Stimulated activated CD4-positive, alpha-beta T cell treated with anti-CD3 and anti-CD28 coated beads, TNF-alpha, amount 100 ng/mL, for 24 hours (primary cell): ENCODE measurements at places on chromosomes 7 and 10.

- DNase-seq = no peak
These were observed 47.7 kb downstream of the NOC3L start for GRCh38 chr10:94315024-94315451.

GRCh38 chr10:124738441-124738840, 5.7 kb downstream of the FAM53B start:
- DNase-seq = no peak

DNA sequence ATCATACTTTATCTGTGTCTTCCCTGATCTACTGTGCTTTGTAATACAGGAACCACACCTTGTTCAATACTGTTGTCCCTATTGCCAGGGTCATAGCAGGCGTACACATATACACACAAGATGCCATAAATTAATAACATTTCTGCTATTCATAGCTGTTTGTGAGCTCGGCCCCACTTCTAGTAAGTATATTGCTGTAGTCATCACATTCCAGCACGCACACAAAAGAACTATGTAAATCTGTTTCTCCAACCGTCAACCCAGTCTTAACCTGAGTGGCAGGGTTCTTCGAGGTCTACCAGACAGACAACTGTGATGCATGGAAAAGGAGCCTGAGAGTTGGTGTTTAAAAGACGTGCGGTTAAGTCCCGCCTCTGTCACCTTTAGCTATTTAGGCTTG, 5.7 kb upstream of the CACNB2 start:
- DNase-seq = no peak

GRCh38 chr10:29688230-29688661, 53.5 kb upstream of the SVIL start:
- no peak for DNase-seq

GRCh38 chr10:110420401-110421193, 77.1 kb upstream of the DUSP5 start:
- DNase-seq = no peak

GRCh38 chr10:1126461-1126860, 70.3 kb downstream of the WDR37 start:
- DNase-seq = no peak

- DNase-seq = no peak
These were observed 19.8 kb downstream of the OR2F1 start for GRCh38 chr7:143974459-143974858.

GRCh38 chr10:43735907-43736306, 87.2 kb upstream of the ZNF32 start:
- DNase-seq = no peak

DNA sequence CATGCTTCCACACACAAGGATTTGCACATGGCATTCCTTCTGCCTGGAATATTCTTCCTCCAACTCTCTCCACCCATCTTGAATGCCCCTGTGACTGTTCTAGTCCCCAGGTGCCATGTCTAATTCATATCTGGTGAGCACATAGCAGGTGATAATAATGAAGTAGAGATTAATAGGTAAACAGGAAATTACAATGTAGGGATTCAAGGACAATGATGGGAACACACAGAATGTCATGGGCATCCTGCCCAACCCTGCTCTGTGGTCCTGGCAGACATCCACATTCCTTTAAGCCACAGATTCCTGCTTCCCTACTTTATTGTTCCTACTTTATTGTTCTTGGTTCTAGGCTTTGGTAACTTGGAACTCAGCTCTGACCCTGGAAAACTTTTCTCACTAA, 115.8 kb downstream of the THSD7A start:
- no peak for DNase-seq

GRCh38 chr7:21461282-21461681, 33.4 kb downstream of the SP4 start:
- no peak for DNase-seq

DNA sequence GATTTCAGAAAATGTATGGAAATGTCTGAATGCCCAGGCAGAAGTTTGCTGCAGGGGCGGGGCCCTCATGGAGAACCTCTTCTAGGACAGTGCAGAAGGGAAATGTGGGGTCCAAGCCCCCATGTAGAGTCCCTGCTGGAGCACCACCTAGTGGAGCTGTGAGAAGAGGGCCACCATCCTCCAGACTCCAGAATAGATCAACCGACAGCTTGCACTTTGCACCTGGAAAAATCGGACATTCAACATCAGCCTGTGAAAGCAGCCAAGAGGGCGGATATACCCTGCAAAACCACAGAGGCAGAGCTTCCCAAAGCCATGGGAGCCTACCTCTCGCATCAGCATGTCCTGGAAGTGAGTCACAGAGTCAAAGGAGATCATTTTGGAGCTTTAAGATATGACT, 14.3 kb downstream of the RPEL1 start:
- no peak for DNase-seq

DNA sequence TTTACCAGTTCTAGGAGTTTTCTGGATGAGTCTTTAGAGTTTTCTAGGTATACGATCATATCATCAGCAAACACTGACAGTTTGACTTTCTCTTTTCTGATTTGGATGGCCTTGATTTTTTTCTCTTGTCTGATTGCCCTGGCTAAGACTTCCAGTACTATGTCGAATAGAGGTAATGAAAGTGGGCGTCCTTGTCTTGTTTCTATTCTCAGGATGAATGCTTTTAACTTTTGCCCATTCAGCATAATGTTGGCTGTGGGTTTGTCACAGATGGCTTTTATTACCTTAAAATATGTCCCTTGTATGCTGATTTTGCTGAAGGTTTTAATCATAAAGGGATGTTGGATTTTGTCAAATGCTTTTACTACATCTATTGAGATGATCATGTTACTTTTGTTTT, 223.2 kb upstream of the COBL start:
- no peak for DNase-seq

- DNase-seq = no peak
These were observed 35.5 kb upstream of the CABCOCO1 start for GRCh38 chr10:61627266-61627665.

GRCh38 chr10:101560298-101561067, 27.6 kb downstream of the POLL start:
- no peak for DNase-seq

- DNase-seq = no peak
These were observed 71.2 kb downstream of the BMPR1A start for GRCh38 chr10:86827639-86828038.

DNA sequence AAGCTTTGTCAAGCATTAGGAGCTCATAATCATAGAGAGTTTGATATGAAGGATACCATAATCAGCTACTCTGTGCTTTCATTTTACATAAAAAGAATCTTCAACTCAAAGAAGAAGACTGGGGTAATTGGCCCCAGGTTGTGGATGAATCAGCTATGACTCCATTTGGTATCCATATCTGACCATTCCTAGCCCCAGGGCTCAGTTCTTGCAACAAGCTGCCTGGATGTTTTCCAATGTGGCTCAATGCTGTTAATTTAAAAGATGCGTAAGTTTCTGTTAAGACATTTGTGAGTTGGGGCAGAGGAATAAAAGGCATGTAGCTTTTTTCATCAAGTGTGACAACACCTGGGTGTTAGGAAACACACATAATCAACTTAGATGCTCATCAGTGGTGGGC, 951.1 kb downstream of the NRG3 start:
- DNase-seq = no peak

- DNase-seq = no peak
These were observed 184.4 kb downstream of the PON1 start for GRCh38 chr7:95139922-95140321.

- no peak for DNase-seq
These were observed 162.7 kb downstream of the DIP2C start for GRCh38 chr10:526651-527312.

DNA sequence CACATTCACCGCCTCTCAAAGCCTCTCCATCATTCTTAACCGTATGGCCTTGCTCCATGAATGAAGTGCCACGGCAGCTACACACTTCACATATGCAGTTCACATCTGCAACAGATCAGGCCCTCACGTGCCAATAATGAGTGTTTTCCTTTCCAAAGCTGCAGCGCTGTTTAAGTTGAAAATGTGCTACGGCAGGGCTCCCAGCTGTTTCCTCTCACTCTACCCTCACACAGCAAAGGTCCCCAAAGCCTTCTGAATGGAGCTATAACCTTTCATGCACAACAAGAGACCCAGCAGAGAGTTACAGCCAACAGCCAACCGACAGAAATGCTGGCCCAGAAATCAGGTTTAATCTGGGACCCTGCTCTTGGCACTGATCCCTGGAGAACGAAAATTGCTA, 236.1 kb downstream of the ELMO1 start:
- no peak for DNase-seq

GRCh38 chr10:103550229-103550628, 56.7 kb downstream of the NEURL1 start:
- no peak for DNase-seq

DNA sequence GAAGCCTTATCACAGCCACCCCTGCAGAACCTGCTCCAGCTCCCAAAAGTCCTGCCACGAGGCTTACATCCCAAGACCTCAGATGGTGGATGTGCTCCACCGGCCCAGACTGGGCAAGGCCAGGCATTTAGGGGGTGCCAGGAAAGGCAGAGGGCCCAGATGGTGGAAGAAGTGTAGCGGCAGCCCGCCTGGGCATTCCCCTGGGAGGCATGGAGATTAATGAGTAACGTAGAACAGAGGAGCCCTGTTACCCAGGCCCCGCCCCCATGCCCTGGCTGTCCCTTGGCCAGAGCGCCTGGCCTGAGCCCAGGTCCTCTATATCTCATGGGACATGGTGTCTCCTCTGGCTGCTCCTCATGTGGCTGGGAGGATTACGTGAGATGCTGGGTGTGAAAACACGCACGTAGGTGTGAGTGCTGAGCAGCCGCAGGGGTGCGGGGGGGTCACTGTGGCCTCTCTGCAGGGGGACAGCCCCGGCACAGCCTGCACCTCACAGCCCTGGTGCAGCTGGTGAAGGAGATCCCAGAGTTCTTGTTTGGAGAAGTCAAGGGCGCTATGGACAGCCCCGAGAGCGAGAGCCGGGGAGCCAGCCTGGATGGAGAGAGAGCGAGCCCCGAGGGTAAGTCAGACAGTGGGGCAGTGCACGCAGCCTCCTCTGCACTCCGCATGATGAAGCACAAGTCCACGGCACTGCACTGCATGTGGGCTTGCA, 52.9 kb downstream of the ZNF467 start:
- DNase-seq = no peak

DNA sequence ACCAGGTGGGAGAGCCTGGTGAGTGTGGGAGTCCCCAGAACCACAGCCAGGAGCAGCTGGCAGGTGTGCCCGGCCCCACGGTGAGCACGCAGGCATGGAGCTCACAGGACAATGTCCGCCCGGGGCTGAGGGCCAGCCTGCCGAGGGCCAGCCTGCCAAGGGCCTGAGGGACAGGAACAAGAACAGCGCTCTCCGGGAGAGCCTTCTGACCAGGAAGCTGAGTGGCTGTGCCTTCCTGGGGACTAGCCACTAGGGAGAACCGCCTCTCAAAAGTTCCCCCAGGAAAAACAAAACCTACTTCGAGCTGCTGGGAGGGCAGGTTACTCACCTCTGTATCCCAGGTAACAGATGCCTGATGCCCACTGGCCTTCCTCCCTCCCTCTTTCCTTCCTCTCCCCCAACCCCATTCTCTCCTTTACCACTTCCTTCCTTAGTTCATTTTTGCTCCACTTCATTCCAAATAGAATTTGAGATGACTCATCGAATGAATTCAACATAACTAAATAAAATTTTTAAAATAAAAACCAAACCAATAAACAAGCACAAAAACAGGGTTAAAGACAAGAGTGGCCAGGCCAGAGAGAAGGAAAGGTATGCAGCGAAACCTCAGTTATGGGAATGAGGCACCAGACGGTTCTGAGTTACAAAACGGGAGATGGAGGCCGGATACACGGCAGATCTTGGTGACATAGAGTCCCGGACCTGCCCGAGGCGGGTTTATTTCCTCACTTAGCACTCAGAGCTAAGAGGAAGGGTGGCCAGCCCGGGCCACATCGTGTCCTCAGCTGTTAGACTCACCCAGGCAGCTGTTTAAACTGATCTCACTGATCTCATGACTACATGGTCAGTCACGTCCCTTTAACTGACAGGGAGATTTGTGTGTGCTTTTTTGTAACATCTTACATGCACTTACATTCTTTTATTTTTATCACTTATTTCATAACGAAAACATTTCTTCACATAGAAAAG, 128.5 kb downstream of the TNS3 start:
- DNase-seq = no peak

DNA sequence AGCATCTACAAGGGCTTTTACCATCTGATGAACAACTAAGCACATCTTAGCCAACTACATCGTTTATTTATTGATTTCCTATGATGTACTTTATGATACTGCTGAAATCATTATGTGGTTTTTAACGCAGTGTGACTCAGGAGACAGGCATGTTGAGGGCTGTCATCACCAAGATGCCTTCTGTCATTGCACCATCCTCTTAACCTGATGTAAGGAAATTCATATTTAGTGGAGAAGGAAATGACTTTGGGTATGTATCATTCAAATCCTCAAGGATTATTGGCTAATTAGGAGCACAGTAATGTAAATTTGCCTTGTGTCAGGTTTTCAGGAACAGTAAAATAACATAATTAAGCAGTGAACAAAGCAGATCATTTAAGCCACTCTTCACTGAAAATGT, 138.5 kb upstream of the MGMT start:
- DNase-seq = no peak

- no peak for DNase-seq
These were observed 11.7 kb downstream of the NOBOX start for GRCh38 chr7:144391823-144392255.

DNA sequence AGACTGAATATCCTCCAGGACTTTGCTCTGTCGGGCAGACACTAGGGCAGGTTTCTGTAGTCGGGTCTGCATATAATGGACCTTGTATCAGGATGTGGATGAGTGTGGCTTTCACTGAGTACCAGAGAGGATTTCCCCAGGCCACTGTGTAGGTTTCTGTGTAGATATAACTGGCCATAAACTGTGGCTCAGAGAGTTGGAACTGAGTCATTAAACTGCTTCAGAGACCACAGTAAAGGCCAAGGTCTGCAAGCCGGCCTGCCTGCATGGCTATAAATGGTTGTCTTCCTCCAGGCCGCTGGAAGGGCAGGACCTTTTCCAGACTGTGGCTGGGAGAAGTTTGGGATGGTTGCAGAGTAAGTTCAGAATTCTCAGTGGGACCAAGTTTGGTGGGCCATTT, 16.9 kb downstream of the ZNF92 start:
- no peak for DNase-seq

GRCh38 chr7:79524048-79524447, 70.6 kb upstream of the MAGI2 start:
- no peak for DNase-seq

DNA sequence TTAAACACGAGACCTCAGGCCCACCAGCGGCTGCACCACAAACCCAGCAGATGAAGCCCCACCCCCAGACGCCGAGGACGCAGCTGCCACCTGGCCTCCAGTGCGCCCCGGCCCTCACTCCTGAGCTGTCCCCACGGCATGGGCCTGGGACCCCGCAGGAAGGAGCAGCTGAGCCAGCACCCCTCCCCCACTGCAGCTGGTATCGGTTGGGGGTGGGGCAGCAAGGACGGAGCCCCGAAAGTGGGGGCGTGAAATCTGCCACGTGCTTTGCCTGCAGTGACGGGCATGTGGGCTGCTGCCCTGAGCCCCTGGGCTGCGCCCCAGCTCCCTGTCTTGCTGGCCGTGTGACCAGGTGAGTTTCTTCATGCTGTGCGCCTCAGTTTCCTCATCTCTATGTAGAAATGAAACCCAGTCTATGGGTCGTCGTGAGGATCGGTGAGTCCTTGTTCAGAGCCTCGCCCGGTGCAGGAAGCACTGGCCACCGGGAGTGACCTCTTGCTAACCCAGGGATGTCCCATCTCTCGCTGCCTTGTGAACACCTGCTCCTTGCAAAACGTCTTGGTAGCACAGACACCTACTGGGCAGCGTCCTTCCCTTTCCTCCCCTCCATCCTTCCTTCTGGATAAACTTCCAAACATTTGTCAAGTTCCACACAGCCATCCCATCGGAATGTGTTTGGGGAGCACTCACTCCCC, 32.0 kb downstream of the CFAP46 start:
- DNase-seq = no peak

- no peak for DNase-seq
These were observed 30.6 kb upstream of the GALNTL5 start for GRCh38 chr7:151925446-151926335.
